ENCODE measurements at places on chromosomes 2 and 18.
A peak's percentile ranks its signal among the peaks of the same experiment; 100 is the strongest.

- no peak for DNase-seq
Observed at GRCh38 chr18:59428018-59428417, 69.0 kb upstream of the LMAN1 start.

GRCh38 chr2:6381326-6381725, 484.4 kb downstream of the CMPK2 start:
- DNase-seq = no peak

GRCh38 chr2:177984749-177985148, 87.8 kb downstream of the PDE11A start:
- DNase-seq = peak; percentile 22

DNA sequence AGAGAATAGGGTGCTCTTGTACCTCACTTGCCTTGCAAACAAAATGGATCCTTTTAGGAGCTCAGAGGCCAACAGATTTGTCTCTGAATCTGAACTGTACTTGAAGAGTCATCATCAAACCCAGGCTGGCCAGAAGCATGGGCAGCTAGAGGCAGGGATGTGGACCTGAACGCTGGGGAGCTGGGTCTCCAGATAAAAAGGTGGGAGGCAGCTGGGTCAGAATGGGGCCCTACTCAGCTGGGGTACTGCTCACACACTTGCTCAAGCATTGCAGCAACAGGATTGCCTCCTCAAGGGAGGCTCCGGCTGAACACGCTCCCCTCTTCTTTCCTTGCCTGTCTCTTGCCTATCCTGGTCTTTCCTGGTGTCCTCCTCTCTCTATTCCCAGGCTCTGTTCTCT, 57.3 kb upstream of the SIX3 start:
- DNase-seq = no peak

DNA sequence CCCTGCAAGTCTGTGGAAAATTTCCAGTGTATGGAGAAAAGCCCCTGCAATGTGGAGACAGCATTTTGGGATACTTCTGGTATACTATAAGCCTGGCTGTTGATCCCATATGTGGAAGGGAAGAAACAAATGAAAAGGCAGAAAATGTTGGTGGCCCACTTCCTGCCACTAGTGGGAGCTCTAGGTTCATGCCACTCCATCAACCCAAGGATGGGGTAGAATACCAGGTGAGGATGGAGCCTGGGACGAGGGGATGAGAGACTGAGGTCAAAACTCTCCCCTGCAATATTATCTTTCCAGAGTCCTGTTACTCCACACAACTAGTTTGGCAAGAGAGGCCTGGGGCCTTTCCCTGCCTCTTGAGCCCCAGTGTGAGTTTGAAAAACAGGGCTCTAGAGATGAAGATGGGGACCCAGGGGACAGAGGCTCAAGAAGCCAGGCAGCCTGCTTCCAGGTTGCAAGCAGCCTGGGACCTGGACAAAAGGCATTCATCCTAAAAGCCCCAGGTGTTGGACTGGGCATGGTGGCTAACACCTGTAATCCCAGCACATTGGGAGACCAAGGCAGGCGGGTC, 31.9 kb downstream of the BMP10 start:
- no peak for DNase-seq

- DNase-seq = no peak
Observed at GRCh38 chr2:226320076-226320948, 479.3 kb downstream of the IRS1 start.

DNA sequence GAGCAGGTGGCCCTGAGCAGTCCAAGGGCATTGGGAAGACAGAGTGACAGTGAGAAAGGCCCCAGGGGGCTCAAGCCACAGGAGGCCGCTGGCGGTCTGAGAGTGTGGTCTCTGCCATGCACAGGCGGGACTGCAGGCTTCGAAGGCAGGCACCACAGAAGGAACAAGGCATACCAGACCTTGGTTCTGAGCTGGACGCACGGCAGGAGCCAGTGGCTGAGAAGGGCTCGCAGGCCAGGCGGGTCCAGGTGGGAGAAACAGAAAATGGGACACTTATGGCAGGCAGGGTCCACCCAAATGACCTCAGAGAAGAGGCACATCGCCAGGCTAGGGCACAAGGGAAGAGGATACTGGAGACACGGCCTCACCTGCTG, 14.9 kb downstream of the HJURP start:
- DNase-seq = no peak

DNA sequence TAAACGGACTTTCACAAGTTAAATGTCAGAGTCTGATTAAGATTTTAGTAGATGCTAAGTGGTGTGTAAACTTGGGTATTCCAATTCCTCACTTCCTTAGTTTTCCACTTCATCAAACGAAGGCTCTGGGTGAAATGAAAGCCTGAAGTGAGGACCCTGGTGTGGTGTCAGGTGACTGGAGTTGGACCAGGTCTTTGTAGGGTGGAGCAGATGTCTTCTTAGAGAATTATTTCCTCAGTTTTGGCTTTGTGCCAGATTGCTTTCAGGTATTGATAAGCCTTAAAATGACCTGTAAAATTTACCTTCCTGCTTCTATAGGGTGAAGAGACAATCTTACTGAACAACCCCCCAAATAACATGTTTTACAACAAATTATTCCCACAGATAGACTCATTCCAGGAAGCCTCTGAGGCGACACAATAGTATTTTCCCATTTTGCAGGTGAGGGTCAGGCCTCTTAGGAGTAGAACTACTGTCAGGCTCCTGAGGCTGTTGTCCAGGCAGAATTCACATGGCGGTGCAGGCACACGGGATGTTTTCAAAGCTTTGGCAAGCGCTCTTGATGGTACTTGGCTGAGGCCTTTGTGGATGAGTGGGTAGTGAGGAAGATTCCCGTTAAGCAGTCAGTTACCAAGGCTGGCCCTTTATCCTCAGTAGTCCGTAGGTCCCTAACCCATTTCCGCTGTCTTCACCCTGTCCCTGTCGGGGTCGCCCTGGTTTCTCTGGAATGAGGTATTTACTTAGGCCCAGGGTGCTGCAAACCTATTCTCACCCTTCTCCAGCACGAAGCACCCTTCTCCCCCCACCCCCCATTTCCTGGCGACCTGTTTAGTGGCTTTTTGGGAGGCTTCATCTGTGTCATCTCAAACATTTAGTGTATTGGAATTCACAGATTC, 6.6 kb downstream of the RPS7 start:
- DNase-seq = no peak

DNA sequence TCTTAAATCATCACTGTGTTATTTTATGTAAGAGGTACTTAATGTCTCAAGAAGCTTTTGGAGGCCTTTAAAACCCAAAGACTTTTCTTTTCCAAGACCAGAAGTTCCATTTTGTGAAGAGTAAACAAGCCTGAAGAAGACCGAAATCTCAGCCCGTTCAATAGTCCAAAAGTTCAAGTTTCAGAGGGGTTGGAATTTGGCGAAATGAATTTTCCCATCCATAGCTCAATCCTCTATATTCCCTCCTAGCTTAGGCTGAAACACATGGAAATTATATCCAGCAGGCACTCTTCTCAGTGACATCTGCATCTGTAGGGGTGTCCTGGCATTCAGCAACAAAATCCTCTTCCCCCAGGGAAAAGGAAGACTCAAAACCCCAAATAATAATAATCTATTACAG, 344.6 kb downstream of the ARHGAP15 start:
- DNase-seq = no peak

- no peak for DNase-seq
Observed at GRCh38 chr2:228545041-228545747, 363.7 kb upstream of the SPHKAP start.

DNA sequence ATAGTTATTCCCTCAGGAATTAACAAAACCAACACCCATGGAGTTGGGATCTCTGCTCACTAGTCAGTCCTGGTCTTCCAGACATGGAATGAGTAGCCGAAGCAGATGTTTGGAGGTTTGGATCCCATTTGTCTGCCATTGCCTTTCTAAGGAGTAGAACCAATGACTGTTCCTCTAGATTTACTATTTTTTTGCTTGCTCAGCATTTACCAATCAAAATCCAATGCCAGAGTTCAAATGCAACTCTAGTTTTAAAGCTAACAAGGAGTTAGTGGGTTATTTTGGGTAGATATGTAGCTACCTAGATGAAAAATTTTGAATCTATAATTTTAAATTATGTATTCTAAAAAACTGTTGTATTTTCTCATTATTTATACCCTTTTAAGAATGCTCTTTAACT, 62.6 kb downstream of the MALT1 start:
- no peak for DNase-seq

- DNase-seq = no peak
Observed at GRCh38 chr2:169287666-169288065, 74.7 kb downstream of the LRP2 start.

- DNase-seq = no peak
Observed at GRCh38 chr18:63879709-63880108, 7.8 kb upstream of the SERPINB2 start.

DNA sequence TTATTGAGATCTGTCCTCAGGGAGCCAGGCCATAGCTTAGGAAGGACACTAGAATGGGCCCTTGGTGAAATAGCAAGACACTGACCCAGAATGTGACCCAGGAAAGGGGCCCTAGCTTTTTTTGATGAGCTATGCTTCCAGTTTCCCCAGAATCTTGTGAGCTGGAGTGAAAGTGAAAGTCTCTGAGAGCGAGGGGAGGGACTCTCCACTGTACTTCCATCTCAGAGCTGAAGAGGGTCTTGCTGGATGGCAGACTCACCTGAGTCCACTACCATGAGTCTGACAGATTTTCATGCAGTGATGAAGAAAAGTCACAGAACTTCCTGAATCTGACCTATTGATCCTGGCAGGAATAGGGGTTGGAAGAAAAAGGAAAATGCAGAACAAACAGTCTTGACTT, 3.1 kb downstream of the ARHGAP25 start:
- DNase-seq = no peak

DNA sequence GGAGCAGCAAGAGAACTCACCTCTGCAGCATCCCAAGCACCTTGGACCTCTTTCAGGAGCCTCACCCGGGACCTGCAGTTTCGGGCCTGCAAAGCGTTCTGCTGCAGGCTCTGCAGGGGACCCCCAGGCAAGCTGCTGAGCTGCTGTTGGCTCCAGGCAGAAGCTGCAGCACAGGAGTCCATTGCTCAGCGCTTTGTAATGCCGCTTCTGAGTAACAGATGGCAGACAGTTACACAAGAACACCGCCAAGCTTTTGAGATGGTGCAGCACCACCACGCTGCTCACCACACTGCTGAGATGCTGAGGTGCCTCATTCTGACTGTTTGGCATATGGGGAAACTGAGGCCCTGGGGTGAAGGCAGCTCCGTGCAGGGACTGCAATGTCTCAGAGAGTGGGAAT, 1.9 kb upstream of the GALNT14 start:
- DNase-seq = no peak

DNA sequence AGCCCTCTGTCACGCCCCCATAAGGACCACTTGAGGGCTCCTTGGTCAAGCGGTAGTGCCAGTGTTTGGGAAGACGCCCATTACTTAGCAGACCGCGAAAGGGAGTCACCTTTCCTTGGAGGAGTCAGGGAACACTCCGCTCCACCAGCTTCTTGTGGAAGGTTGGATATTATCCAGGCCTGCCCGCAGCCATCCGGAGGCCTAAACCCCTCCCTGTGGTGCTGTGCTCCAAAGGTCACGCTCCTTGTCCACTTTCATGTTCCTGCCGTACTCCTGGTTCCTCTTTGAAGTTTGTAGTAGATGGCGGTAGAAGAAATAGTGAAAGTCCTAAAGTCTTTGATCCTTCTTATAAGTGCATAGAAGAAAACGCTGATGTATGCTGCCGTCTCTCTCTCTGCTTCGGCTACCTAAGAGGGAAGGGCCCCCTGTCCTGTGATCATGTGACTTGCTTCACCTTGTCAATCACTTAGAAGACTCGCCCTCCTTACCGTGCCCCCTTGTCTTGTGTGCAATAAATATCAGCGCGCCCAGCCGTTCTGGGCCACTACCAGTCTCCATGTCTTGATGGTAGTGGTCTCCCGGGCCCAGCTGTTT, 1.7 kb upstream of the CATIP start:
- no peak for DNase-seq

GRCh38 chr2:11744631-11745394, 1.6 kb upstream of the LPIN1 start:
- no peak for DNase-seq

- peak; percentile 65 for DNase-seq
Observed at GRCh38 chr2:133568172-133568571, at the start of gene NCKAP5. Gene NCKAP5 (minus strand): TSS chr2:133568463. CDS start chr2:133517526, 50,937 bp downstream.

GRCh38 chr2:139099721-139100120, 319.5 kb upstream of the NXPH2 start:
- DNase-seq = no peak

GRCh38 chr2:120927265-120927628, 191.6 kb downstream of the GLI2 start:
- no peak for DNase-seq

DNA sequence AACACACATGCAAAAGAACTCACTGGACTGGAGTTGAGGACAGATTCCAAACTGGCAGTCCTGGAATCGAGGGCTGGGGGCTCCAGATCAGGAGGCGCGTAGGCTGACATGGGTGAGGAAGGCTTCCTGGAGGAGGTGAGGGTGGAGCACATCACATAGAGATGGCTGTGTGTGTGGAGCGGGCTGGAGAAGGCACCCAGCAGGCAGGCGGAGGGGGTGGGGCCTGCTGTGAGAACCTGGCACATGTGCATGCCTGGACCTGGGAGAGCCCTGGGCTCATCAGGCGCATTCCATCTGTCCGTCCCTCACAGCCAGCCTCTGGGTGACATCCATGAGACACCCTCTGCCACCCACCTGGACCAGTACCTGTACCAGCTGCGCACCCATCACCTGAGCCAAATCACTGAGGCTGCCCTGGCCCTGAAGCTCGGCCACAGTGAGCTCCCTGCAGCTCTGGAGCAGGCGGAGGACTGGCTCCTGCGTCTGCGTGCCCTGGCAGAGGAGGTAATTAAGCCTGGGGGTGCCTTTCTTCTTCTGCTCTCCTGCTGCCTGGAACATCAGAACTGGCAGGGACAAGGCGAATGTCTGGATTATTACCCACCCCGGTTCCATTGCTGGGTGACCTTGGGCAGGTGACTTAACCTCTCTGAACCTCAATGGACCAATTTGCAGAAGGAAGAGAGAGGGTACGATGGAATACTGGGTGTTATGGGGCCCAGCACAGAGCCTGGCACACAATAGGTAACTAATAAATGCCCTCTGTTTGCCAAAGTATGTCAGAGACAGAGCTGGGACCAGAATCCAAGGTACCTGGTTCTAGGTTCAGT, 108.3 kb downstream of the DYSF start:
- DNase-seq = no peak

DNA sequence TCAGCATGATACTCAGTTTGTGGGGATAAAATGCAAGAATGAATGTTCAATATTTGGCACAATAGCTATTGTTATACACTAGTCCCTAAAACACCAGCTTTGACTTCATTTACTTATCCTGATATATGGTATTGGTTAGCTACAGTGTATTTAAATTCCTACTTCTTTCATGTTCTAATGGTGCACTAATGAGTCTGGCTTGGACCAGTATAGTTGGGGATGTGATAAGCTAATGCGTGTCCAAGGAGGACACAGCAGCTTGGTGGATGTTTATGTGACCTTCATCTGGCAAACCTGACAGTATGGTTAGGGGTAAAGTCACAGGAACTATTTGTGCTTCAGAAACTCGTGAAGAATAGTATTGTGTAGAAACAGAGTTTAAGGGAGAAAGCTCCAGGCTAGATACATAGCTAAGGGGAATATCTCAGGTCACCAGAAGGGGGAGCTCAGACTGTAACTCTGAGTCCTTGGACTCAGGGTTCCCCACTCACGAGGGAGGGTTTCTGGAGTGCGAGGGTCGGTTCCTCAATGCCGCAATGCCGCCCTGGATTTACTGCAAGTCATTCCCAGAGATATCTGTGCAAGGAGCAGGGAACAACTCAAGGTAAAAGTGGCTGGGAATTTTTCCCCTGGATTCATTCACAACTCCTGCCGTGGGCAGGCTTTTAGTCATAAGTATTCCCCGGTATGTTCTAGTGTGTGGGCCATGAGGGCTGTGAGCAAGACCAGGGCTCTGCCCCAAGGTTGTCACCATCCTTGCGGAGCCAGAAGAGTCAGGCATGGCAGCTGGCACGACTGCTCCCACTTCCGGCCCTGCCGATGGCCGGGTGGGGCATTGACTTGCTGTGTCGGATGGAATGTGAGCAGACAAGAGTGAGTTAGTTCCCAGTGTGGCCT, 14.5 kb downstream of the IL1R2 start:
- no peak for DNase-seq
